ENCODE measurements at places on chromosomes 16 and 17.

DNA sequence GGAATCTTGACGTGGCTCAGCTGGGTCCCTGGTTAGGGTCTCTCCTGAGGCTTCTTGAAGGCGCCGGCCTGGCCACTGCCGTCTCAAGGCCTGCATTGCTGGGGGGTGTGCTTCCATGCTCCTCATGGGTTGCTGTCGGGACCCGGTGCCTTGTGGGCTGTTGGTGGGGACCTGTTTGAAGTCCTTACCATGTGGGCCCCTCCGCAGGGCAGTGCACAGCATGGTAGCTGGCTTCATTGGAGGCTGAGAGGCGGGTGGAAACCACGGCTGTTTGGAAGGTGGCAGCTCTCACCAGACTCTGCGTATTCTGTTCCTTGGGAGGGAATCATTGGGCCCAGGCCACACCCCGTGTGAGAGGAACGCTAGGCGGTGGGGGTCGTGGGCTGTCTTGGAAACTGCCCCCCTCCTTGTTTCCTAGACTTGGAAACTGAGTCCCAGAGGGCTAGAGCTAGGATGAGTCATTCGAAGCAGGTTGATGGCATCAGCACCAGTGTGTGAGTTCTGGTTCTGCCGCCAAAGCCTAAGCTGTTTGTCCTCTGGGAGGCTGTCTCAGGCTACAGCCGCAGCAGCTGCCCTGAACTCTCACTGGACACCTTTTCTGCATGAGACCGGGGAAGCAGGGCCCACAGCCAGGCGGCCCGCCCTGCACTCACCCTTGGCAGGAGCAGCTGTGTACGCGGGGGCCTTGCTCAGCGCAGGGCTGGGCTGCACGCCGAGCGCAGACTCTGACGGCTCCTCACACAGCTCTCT is 35.2 kb downstream of the ZNF750 start:
- DNase-seq: no peak

- DNase-seq: no peak
Observed at GRCh38 chr17:60393840-60394723, 2.1 kb upstream of the USP32 start.

GRCh38 chr17:38710985-38711384 is 5.9 kb downstream of the MLLT6 start:
- no peak for DNase-seq

GRCh38 chr16:23388786-23389185 is 64.2 kb downstream of the COG7 start:
- no peak for DNase-seq

DNA sequence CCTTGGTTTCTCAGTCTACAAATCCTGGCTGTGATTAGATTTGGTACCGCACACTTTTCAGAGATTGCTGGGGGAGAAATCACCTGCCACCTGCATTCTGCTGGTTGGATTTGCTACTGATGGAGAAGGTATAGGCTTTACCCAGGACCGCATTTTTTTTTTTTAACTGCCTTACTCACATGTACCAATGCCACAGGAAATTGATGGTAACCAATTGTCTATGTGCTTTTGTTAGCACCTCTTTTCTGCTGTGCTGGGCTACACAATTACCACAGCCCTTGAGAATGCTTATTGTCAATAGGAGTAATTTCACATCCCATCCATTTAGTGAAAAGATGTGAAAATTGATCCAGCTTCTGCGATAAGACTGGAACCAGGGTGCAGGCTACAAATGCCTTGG is 74.4 kb upstream of the TANC2 start:
- no peak for DNase-seq

DNA sequence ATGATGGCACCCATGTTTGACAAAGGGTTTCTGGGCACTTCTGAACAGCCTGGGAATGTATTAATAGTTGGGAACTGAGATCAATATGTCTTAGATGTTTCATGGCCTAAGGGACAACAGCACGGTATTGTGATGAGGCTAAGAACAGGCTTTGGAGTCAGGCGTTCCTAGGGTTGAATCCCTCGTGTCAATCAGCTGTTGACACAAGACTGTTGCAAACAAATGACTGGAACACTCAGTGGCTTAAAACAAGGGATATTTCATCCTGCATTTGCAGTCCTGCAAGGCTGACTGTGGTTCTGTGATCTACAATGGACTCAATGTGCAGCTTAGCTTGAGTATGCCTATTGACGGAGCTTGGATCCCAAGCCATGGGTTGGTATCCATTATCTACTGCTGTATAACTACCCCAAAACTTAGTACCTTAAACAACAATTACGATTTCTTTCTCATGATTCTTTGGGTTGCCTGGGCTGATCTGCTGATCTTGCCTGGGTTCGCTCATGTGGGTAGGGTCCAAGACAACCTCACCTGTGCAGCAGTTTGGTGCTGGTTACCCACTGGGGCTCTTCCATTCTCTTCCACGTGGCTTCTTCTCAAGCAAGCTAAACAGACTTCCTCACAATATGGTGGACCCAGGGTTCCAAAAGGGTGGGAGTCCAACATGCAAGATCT is 472.4 kb downstream of the SLC39A11 start:
- no peak for DNase-seq

- DNase-seq: no peak
Observed at GRCh38 chr17:66915204-66915611, 49.3 kb upstream of the CACNG4 start.

- DNase-seq: no peak
Observed at GRCh38 chr16:12545792-12546342, 257.8 kb downstream of the CPPED1 start.

- DNase-seq: no peak
Observed at GRCh38 chr17:39186481-39187002, 10.9 kb downstream of the CACNB1 start.

DNA sequence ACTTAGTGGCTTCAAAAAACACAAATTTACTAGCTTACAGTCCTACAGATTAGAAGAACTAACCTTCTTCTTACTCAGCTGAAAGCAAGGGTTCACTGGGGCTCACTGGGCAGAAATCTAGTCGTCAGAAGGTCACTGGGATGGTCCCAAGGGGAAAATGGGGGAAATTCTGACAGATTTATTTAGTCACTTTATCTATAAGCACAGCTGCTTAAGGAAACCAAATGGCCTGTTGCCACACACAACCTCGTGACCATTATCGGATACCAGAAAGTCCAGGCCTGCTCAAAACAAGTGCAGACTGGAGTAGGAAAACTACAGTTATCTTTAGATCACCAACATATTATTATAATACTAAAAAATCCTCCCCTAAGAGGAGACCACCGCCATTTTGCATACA is 374.6 kb upstream of the ASIC2 start:
- DNase-seq: no peak

- peak; percentile 59 for DNase-seq
Observed at GRCh38 chr16:28210979-28211588, 681 bp downstream of the XPO6 start.

DNA sequence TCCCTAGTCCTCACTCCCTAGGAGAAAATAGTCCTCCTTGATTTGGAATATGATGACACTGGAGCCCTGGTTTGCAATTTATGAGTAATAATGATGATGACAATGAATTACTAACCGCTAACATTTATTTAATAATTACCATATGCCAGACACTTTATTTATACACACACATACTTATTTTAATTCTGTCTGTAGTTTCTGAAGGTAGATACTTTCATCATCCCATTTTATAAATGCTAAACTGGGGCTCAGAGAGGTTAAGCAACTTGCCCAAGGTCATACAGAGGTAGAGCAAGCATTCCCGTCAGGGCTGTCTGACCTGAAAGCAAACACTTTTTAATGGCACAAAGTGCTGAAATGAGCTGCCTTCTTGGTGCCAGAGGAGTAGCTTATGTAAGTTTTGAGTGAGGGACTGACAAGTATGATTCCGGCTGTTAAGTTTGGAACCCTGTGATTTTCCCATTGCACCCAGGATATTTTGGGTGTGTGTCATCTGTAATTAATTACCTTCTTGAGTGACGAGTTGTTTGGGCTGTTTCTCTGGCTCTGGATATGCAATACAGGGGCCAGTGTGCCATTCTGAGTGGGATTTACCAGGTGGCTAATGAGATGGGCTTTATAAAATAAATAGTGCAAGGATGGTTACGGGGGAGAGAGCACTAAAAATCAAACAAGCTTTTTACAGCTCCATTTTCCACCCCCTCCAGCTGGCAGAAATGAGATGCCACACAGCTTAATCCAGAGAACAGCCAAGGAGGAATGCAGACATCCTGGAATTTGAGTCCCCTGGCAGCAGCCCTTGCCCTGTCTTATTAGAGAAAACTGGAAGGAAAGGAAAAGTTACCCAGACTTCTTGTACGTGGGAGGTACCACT is 211.8 kb downstream of the SNX29 start:
- DNase-seq: no peak

DNA sequence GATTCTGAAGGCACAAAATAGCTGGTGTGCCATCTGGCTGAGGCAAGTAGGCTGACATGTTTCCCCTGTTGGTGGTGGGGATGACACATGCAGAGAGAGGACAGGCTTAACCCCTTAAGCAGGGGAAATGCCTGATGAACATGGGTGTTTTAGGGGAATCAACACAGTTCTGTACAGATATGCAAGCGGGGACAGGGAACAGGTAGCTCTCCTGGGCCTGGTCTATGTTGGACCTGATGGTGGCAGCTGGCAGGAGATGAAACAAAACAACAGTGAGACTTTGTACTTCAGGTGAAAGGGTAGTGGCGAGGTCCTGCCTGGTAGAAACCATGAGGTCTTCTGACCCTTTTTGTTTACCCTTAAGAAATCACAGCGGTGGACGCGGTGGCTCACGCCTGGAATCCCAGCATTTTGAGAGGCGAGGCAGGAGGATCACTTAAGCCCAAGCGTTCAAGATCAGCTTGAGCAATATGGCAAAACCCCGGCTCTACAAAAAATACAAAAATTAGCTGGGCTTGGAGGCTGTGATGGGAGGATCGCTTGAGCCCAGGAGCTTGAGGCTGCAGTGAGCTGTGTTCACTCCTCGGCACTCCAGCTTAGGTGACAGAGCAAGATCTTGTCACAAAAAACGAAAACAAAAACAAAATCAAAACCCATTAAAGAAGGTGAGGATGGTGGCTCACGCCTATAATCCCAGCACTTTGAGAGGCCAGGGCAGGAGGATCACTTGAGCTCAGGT is 10.5 kb downstream of the OR1F1 start:
- DNase-seq: no peak

GRCh38 chr17:13067629-13068303 is 49.9 kb upstream of the ELAC2 start:
- no peak for DNase-seq

DNA sequence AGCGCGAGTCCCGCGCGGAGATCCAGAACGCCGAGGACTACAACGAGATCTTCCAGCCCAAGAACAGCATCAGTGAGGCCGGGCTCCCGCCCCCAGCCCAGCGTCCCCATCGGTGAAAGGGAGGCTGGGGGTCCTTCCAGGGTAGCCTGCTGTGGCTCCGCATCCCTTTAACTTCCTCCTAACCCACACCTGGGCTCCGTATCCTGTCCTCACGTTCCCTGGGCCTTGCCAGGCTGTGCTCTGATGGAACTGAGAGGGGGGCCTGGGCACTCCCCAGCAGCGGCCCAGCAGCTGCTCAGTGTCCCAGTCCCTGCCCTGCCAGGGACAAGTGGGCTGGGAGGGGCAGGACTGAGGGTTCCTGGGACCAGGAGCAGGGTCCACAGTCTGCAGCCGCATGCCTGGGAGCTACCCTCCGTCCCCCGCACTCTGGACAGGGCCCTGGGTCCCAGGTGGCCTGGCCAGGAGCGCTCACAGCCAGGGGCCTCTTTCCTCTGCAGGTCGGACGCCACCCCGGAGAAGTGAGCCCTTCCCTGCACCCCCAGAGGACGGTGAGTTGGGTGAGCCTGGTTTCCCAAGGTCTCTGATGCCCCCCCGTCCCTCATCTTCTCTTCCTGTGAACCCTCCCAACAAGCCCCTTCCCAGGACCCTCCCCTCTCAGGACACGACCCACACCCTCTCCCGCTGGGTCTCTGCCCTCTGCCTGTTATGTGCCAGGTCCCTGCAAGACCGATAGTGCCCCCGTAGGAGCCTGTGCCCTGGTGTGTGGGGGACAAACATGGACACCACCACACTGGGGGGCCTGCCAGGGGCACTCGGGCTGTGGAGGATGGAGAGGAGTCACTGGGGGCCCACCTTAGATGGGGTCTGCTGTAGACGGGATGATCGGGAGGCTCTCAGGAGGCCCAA is 18.1 kb downstream of the KATNB1 start:
- no peak for DNase-seq

DNA sequence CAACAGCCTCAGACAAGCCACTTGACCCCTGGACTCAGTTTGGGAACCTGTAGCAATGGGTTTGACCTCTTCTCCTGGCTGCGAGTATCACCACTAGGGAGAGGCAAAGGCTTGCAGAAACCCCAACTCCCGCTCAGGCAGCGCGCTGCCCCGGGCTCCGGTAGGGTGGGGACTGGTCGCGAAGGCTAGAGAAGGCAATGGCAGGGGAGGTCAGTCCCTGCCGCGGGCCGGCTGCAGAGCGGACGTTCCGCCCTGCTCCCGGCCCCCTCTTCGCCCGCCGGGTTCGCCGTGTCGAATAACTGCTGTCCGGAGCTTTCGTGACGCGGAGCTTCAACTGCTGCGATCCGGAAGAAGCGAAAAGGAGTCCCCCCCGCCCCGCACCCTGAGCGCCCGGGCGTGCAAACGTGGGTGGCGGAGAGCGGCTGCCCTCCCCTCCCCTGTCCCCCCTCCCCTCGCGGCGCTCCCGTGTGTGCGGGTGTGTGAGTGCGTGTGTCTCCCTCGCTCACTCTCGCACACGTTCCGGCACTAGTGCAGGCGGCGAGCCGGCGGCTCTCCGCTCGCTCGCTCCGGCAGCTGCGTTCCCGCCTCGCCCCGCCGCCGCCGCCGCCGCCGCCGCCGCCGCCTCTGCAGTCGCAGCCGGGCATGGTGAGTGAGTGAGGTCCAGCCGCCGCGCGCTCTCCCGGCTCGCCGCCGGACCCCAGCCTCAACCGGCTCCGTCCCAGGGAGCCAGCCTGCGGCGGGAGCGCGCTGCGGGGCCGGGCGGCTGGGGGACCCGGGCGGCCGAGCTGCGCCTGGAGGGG is 772 bp upstream of the SHISA6 start:
- DNase-seq: peak; percentile 71

DNA sequence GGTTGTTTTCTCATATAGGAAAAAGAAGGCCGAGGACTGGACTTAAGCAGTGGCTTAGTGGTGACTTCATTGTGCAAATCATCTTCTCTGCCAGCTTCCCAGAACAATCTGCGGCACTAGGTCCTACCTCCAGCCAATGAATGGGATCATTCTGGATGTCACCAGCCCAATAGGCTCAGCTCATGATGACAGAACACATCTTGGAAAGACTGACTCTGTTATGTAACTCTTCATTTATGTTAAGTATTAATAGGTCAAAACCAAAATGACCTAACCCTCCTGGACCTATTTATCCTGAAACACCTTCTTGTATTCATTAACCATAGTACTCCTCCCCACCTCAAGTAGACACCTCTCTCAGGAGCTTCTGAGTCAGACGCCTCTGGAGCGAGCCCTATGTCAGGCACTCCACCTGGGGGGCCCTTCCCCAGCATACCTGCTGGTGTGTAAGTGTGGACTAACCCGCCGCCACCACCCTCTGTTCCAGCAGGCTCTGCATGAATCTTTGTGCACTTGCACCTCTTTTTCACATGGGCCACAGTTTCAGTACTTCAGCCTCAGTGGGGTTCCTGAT is 7.2 kb downstream of the ARL2BP start:
- no peak for DNase-seq

DNA sequence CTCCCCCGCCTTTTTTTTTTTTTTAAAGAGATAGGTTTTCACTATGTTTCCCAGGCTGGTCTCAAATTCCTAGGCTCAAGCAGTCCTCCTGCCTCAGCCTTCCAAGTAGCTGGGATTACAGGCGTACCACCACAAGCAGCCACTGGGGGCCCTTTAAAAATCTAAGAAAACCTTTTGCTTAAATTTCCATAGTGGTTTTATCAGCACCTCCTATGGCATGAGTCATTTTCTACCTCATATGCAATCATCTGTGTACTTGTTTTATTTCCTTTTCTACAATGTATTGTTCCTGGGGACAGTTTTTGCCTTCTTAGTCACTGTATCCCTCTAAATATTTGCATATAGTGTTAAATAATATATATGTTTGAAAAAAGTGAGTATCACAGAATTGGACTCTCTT is 29.2 kb downstream of the GNA13 start:
- peak; percentile 81 for DNase-seq
